ENCODE measurements at places on chromosomes 4 and X.

GRCh38 chr4:22216278-22216677 is 267.7 kb upstream of the KCNIP4 start:
- DNase-seq, result no peak

GRCh38 chrX:71637253-71637618 is 18.9 kb upstream of the CXCR3 start:
- no peak for DNase-seq

DNA sequence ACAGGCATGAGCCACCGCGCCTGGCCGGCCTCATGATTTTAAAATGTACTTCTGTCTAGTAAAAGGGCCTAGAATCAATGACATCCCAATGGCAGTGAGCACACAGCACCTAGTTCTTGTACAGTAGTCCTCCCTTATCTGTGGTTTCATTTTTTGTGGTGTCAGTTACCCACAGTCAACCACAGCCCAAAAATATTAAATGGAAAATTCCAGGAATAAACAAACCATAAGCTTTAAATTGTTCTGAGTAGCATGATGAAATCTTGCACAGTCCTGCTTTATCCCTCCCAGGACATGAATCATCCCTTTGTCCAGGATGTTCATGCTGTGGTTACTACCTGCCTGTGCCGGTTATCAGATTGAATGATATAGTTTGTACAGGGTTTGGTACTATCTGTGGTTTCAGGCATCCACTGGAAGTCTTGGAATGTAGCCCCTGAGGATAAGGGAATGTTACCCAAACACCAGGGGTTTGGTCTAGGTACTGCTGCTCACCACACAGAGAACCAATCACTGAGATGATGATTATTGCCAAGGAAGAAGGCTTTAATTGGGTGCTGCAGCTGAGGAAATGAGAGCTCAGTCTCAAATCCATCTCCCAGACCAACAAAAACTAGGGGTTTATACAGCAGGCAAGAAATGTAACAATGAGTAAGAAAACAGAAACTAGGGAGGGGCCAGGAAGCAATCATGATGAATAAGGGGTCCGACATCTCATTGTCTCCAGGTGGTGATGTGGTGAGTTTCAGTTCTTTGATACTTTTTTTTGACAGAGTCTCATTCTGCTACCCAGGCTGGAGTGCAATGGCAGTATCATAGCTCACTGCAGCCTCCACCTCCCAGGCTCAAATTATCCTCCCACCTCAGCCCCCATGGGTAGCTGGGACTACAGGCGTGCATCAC is 16.2 kb upstream of the FHL1 start:
- peak; percentile 95 for DNase-seq

DNA sequence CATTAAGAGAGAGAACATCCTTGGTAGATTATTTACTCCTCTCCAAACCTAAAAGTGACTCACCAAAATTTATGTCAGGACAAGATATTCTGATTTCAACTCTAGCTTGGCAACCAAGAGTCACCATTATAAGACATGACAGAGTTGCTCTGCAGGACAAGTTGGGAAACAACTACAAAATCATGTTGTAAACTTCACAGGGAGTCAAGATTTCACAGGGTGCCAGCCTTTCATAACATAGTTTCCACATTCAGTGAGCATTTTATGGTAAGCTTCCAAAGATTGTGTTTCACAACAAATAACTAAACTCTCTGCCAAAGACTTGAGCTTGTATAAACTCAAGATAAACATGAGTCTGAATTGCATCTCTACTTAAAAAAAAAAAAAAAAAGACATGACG is 121.0 kb upstream of the DIAPH2 start:
- no peak for DNase-seq

DNA sequence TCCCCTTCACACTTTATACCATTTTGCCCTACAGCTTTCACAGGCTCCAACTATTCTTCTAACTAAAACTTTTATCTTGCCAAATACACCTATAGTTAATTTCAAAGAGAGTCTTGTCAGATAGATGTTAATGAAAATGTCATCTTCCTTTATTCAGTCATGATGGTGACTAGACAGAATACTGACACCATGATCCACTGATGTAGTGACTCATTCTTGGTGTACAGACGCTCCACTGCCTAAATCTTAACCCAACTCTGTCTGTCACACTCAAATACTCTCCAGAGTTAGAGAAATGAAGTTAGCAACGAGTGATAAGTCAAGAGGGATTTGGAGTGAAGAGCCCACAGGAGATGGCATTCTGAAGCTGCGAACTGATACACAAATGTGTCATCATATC is 32.1 kb upstream of the HDAC8 start:
- DNase-seq, result no peak

- no peak for DNase-seq
Observed at GRCh38 chr4:186216465-186217024, 10.8 kb upstream of the KLKB1 start.

All from SW480 (cell line).